Chondrocyte (in vitro differentiated cells): ENCODE measurements at places on chromosomes 3 and 15. TPM values are rescaled to one million over a fixed set of nuclear protein-coding genes. Genes with fewer than 3 reads are reported as not detected.

SKOR1 gene
- 0.15 to 0.27 TPM (median 0.22 TPM) in 3 replicates for total RNA-seq

DNA sequence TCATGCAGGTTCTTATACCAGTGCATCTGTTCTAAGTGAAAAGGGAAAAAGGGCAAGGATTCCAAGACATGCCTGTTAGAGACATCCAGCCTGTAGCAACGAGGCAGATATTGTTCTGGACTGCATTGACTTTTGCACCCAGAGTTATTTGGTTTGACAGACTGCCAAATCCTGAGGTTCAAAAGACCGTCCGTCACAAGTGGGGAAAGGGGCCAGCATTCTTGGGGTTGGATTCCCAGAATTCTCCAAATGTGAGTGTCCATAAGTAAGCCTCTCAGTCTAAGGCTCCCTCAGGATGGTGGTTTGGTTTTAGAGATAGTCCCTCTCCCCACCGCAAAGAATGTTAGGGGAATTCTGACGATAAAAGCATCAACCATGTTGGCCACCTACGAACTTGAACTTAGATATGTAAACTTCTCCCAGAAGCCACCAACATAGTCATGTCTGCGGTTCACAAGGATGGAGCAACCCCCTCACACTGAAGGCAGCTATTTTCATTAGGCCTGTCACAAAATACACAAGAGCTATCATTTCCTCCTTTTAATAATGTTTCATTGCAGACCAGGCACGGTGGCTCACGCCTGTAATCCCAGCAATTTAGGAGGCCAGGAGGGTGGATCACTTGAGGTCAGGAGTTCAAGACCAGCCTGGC is 13.6 kb upstream of the LACTB start:
- no peaks in the 10 kb centered on the region for H3K36me3 ChIP-seq
- H3K4me1 ChIP-seq = peaks cover 39% of the 10 kb centered on the region
- H3K4me3 ChIP-seq = peak overlapping the region; percentile 19
- no peak for DNase-seq
- no peaks in the 10 kb centered on the region for H3K27me3 ChIP-seq
- peak overlapping the region; percentile 98 for H3K27ac ChIP-seq

BFSP2 gene
- not detected in 3 replicates for total RNA-seq

CAPN3 gene
- total RNA-seq = 2.8 to 3.3 TPM (median 3.2 TPM) in 3 replicates

DNA sequence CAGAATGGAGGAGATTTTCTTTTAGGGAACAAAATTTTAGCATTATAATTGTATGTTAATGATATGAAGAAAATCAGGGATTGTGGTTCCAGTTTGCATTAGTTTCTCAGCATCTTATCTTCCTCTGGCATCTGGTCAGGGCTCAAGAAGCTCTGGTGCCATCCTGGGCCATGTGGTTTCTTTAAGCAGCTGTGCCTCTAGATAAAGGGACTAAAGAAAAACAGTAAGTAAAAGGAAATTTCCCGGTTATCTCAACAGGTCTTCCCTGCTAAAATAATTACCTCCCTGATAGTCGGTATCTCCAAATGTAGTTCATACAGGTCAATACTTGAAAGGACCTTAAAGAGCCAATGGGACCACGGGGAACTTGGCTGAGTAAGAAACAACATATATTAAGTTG is 375.1 kb upstream of the RBMS3 start:
- no peak for DNase-seq
- H3K36me3 ChIP-seq = no peaks in the 10 kb centered on the region
- no peaks in the 10 kb centered on the region for H3K4me1 ChIP-seq
- H3K27me3 ChIP-seq = no peaks in the 10 kb centered on the region
- H3K4me3 ChIP-seq = no peak overlapping the region

DNA sequence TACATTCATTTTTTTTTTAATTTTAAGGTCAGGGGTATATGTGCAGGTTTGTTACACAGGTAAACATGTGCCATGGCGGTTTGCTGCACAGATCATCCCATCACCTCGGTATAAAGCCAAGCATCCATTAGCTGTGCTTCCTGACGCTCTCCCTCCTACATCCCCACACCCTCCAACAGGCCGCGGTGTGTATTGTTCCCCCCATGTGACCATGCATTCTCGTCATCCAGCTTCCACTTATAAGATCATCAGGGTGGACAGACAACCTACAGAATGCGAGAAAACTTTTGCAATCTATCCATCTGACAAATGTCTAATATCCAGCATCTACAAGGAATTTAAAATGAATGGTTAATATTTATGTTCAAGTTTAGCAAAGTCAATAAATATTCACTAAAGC is 19.4 kb downstream of the ILDR1 start:
- DNase-seq = no peak
- no peaks in the 10 kb centered on the region for H3K36me3 ChIP-seq
- H3K4me3 ChIP-seq = no peak overlapping the region
- H3K27me3 ChIP-seq = peaks cover 2% of the 10 kb centered on the region
- H3K27ac ChIP-seq = no peak overlapping the region
- no peaks in the 10 kb centered on the region for H3K4me1 ChIP-seq

DNA sequence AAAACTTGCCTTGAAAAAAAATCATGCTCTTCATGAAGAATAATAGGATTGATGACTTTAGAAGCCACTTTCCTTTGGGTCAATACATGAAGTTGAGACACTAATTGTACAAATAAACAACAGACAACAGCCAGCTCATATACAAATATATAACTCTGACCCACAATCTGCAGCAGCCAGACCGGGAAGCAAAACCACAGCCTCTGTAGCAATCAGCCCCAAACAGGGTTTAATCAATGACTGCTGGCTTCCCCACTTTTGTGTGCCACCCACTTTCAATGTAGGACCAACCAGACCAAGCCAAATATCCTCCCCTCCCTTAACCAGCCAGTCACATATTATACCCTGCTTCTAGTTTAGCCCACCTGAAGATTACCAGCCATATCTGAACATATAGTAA is 39.0 kb downstream of the IFT57 start:
- H3K27me3 ChIP-seq = no peaks in the 10 kb centered on the region
- H3K36me3 ChIP-seq = peaks cover 7% of the 10 kb centered on the region
- H3K27ac ChIP-seq = no peak overlapping the region

KNL1 gene
- total RNA-seq = 4.7 to 6.0 TPM (median 5.5 TPM) in 3 replicates

DNA sequence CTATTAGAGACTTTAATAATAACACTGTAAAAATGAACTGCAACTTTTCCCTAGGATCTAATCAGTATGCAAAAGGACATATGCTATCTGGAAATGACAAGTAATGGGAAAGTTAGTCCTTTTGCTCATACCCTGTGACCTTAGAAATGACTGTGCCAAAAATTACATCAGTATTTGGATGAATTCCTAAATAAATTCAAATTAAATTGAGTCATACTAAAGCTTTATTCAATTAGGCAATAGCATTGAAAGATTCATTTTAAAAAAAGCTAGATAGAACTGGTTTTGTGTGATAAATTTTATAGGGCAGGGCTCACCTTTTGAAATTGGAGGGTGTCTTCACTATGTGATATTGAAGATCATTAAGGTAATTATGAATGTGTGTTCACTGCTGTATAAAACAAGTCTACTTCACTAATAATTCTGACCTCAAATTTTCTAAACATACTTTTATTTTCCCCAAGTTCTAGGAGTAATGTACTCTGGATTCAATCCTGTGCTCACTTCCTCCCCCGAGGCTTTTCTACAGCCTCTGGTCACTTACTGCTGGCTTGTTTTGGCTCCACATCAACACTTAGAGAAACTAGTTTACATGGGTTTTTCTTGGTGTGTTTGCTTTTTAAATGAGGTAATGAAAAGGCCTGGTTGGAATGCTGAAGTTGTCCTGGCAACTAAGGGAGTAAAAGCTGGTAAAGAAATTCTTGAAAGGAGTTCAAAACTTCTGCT is 44.4 kb upstream of the SPTSSB start:
- H3K27me3 ChIP-seq = no peaks in the 10 kb centered on the region
- H3K4me3 ChIP-seq = no peak overlapping the region
- peaks cover 48% of the 10 kb centered on the region for H3K4me1 ChIP-seq
- no peaks in the 10 kb centered on the region for H3K36me3 ChIP-seq
- H3K27ac ChIP-seq = peak overlapping the region; percentile 97

GRCh38 chr15:89629829-89630228 is 25.4 kb downstream of the KIF7 start:
- H3K36me3 ChIP-seq = peaks cover 43% of the 10 kb centered on the region
- no peak for DNase-seq
- no peak overlapping the region for H3K4me3 ChIP-seq
- H3K4me1 ChIP-seq = no peaks in the 10 kb centered on the region
- H3K27me3 ChIP-seq = no peaks in the 10 kb centered on the region
- no peak overlapping the region for H3K27ac ChIP-seq
